GF-D8 (cell line): ENCODE measurements at places on chromosomes 11 and 22.
A peak's percentile ranks its signal among the peaks of the same experiment; 100 is the strongest.

DNA sequence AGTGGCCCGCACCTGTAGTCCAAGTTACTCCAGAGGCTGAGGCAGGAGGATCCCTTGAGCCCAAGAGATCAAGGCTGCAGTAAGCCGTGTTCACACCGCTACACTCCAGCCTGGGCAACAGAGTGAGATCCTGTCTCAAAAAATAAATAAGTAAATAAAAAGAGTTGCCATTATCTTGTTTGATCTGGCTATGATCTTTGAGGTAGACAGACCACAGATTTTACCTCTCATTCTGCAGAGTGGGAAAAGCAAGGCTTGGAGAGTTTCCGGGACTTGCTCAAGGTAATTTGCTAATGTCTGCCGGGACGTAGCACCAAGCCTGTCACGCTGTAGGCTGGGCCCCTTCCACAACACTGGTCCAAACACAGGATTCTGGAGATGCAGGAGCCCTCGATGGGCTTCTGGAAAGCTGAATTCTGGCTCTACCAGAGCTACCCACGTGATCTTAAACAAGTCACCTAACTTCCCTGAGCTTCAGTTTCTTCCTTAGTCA is 6.8 kb downstream of the GRAP2 start:
- no peak for DNase-seq

DNA sequence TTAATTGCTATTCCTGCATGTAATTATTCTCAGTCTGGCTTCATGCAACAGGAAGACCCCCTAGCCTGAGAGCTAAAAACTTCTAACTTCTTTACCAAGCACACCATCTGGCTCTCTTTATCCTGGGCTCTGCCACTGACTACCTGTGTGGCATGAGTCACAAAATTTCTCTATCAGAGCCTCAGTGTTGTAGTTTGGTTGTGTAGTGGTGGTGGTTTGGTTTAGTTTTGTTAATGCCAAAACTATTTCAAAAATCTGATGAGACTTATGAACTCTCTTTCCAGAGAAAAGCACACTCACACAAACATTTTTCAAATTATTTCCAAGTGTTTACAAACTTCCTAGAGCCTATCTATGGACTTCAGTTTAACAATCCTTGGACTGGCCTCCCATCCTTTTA is 7.5 kb upstream of the IL17RA start:
- DNase-seq = no peak

DNA sequence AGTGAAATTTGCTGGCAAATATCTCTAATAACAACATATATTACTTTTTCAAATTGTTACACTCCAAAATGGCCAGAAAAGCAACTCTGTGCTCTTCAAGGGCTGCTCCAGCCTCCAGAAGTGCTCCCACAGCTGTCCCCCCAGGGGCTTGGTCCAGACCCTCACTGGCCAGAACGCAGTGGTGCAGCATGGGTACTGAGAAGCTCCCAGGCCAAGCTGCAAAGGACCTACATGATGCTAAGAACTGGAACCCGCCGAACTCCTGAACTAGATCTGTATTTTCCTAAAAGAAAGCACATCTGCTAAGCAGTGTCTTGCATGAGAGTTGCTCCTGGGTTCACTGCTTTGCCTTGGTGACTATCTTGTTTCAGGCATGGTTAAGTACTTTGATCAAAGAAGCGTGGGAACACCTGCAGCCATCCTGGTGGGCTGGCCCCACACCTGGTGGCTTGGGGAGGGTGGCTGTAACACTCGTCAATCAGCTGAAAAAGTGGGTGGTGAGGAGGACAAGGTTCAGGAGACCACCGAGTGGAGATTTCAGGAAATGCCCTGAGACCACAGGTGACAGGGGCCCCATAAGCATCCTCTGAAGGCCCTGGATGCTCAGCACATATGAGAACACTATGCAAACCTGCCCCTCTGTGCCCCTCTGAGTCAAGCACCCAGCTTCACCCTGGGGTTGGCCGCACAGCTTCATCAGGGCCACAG is 72.7 kb upstream of the PITPNB start:
- no peak for DNase-seq

DNA sequence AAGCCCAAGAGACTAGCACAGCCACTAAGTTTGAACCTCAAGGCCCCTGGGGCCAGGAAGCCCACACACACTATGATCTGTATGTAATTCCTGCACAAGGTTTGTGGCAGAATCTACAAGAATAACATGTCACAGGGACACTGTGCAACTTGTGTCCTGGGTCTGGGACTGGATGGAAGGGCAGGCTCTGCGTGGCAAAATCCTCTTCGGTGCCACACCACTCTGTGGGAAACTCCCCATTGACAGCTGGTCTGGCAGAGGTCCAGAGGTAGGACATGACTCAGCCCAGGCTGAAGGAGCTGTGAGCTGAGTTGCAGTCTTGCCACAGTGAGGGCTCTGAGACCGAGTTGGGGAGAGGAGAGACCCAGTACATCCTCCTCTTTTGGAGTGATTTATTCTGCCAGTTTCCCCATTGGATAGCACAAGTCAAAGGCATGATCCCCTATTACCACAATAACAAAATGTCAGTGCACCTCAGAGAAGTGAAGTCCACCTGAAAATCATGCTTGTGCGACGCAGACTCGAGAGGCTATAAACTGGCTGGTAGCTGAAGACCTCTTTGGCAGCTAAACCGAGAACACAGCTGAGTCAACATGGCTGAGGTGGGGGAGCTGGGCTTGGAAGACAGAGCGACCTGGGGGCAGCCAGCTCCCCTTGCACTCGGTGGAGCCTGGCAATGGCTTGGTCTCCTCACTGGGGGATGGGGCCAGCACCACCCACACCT is 23.3 kb upstream of the SERPIND1 start:
- no peak for DNase-seq

DNA sequence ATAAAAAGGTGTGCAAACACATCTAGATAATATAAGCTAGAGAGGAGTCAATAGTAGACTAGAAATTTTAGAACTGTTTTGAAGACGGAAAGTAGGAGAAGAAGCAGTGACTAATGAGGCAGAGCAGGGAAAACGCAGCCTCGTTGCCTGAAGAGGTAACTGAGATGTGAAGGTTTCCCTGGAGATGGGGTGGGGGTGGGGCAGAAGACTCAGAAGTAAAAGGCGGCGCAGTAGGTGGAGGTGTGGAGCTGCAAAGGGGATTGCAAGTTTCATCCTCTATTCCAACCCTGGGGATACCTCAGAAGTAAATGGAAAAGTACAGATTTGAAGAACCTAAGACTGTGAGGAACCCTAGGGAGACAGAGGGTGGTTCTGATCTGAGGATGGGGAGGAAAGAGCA is 109.5 kb downstream of the TMPRSS5 start:
- no peak for DNase-seq

DNA sequence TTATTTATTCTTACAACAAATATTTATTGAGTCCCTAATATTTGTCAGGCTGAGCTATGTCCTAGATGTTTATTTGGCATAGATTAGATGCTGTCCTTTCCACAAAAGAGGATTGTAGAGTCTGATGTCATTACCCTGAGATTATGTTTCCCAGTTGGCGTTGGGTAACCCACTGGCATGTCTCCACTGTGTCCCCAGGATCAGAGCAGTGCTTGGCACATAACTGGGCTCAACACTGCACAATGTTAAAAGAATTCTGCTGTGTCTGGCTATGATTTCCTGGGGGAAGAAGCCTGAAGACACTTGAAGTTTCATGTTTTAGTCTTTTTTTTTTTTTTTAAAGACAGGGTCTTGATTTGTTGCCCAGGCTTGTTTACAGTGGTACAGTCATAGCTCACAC is 4.0 kb downstream of the RCN1 start:
- DNase-seq = no peak

GRCh38 chr11:1876361-1877063 is 15.2 kb downstream of the PRR33 start:
- no peak for DNase-seq

- DNase-seq = peak; percentile 7
Observed at GRCh38 chr22:42313804-42314581, 43.5 kb upstream of the TCF20 start.

DNA sequence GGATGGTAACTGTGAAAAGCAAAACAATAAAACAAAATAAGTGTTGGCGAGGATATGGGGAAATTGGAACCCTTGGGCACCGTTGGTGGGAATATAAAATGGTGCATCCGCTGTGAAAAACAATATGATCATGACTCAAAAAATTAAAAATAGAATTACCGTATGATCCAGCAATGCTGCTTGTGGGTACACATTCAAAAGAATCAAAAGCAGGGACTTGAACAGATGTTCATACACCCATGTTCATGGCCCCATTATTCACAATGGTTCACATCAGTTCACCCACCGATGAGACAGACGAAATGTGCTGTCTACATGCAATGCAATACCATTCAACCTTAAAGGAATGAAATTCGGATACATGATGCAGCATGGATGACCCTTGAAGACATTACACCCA is 1.2 kb upstream of the DERL3 start:
- DNase-seq = no peak

DNA sequence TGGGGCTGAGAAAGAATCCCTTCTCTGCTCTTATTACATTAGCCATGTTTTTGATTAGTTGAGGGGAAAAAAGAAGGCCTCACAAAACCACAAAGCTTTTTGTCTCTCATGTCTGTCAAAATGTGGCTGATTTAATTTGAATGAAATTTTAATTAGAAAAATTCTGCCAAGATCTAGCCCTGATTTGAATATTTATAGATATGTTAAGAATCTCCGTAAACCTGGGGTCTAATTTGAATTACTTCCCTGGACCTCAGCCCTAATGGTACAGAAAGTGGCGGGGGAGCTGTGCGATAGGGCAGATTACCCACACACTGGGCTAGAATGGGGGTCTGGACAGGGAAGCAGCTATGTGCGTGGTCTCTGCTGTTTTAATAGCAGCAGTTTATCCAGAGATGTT is 141.3 kb upstream of the TTC12 start:
- DNase-seq = no peak

DNA sequence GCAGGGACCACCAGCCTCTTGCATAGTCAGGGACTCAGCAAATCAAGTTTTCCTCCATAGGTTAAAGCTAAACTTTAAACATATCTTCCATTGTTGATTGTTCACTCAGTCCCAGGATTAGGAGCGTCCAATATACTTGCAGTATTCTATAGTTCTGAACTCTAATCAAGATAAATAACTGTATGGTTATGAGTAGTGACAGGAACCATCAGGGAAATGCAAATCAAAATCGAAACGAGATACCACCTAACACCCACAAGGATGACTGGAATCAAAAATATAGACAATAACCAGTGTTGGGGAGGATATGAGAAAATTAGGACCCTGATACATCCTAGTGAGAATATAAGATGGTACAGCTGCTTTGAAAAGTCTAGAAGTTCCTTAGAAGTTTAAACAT is 190.0 kb downstream of the ETS1 start:
- no peak for DNase-seq

- no peak for DNase-seq
Observed at GRCh38 chr11:79691445-79691844, 250.6 kb upstream of the TENM4 start.

- no peak for DNase-seq
Observed at GRCh38 chr11:42657169-42657568, 654.6 kb upstream of the API5 start.

GRCh38 chr11:88104408-88104807 is 70.8 kb downstream of the RAB38 start:
- no peak for DNase-seq

DNA sequence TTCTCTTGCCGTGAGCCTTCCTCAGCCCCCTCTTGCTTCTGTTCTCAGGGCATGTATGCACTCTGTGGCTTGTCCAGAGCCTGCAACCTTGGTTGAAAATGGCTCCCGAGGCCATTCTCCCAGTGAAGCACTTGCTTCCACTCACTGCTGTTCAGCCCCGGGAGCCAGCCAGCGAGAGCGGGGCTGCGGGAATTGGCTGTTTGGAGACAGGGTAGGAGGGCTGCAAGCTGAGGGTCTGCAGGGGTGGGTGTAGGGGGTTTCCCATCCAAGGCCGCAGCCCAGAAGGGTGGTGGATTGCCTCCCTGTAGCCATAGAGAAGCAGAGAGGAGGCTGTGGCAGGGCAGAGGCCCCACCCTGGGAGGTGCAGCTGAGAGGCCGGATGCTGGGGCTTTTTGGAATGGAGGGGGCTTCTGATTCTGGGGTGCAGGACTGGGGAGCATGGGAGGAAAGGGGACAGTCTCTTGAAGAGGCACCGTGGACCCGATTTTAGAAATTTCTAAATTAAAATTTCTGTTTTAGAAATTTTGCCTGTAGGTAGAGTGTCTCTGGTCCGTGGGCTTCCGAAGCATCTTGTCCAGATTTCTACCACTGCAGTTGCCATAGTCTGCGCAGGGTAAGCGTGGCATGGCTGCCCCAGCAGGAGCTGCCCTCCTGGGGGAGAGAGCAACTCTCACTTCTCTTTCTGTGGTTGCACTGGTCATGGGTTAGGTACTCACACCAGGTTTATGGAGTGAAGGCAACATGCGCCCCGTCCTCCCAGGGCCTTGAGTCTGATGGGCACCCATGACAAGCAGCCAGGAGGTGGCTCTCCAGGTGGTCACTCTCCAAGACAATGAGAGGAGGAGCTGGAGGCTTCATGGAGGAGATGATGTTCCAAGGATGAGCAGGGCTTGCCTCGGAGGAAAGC is 100.2 kb downstream of the TBC1D22A start:
- DNase-seq = no peak

- DNase-seq = no peak
Observed at GRCh38 chr11:110428040-110428439, 1.7 kb upstream of the FDX1 start.

- DNase-seq = no peak
Observed at GRCh38 chr11:125627236-125627910, 2.4 kb downstream of the CHEK1 start.

DNA sequence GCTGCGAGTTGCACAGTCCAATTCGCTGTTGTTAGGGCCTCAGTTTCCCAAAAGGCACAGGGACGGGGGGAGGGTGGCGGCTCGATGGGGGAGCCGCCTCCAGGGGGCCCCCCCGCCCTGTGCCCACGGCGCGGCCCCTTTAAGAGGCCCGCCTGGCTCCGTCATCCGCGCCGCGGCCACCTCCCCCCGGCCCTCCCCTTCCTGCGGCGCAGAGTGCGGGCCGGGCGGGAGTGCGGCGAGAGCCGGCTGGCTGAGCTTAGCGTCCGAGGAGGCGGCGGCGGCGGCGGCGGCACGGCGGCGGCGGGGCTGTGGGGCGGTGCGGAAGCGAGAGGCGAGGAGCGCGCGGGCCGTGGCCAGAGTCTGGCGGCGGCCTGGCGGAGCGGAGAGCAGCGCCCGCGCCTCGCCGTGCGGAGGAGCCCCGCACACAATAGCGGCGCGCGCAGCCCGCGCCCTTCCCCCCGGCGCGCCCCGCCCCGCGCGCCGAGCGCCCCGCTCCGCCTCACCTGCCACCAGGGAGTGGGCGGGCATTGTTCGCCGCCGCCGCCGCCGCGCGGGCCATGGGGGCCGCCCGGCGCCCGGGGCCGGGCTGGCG is at the start of gene BCR:
Gene BCR (plus strand): TSS at position 209 of the 592 bp plus-strand sequence. CDS start 452 bp downstream, outside the sequence.
- DNase-seq = no peak

- no peak for DNase-seq
Observed at GRCh38 chr11:24161587-24161986, 335.3 kb upstream of the LUZP2 start.
